Right kidney (tissue), 9 donors: ENCODE measurements at places on chromosomes 3 and 15.

DNA sequence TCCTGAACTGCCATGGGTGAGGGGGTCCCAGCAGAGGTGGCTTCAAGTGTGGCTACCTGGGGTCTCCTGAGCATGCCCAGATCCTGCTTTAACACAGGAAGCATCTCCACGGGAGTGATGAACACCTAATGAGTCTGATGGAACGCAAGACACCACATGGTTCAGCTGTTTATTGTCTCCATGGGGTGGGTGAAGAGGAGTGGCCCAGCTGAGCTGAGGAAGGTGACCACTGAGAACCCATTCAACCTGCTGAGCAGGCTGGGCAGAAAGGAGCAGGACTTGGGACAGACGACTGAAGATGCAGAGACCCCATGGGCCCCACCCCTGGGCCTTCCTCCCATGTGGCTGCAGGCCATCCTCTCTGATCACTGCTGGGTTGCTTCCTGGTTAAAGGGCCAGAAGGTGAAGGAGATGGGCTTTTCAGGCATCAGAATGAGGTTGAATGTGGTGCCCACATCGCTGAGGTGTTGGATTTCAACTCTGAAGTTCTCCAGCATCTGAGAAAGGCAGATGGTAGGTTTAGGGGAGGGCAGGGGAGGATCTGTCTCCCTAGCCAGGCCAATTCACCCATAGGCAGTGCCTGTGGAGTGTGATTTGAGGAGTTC lies 29.7 kb downstream of the CYP11A1 start:
- no peak for DNase-seq

GRCh38 chr3:56054844-56055243 lies 413.4 kb downstream of the ERC2 start:
- DNase-seq, result no peak

DNA sequence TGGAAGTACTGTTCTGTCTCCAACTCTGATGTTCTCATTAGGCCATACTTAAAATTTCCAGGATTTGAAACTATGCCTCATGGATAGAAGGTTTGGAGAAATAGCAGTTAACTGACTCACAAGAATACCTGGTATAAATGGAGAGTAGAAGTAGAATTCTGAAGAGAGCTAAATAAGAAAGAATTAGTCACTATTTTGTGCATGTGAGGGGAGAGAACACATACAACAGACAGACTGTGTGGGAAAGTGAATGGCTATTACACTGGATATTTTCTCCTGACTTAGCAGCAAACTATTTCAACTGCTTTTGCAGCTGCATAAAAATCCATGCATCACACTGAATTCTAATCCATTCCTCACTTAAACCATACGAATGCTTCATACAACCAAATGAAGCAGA lies 71.3 kb downstream of the C3orf70 start:
- no peak for DNase-seq

DNA sequence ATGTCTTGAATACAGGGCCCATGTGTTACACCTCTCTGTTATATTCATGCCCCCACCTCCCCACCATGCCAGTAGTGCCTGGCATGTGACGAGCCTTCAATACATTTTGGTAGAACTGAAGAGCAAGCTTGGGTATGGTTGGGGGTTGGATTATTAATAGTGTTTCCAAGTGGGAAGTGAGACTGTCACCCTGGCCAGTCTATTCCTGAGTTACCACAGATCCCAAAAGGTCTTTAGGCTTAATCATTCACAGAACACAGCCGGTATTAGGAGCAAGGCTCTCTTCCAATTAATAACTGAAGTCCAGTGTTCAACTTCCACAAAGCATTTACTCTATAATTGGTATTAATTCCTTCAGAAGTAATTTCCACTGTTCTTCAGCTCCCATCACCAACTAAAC lies 231.9 kb upstream of the LRTM1 start:
- no peak for DNase-seq

- no peak for DNase-seq
Observed at GRCh38 chr3:82957696-82958095, 1196.3 kb upstream of the GBE1 start.

- no peak for DNase-seq
Observed at GRCh38 chr3:117632191-117632590, 922.6 kb downstream of the TUSC7 start.

DNA sequence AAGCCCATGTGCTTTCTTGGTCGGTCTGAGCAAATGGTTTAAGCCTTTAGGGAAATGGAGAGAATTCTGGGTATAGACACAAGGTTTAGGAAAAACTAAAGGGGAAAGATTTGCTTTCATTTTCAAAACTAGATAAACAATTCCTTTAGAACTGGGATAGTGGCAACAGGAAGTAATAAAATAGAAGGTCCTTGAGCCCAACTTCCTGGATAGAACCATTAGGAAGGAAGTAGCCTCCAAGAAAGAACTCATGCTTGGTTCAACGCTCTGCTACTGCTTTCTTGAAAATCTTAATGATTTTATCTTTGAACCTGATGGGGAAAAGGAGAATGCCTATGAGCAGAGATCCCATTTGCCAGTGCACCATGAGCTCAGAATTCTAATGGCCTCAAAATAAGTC lies 147.0 kb upstream of the THRB start:
- no peak for DNase-seq

GRCh38 chr3:155807823-155808222 lies 1.7 kb upstream of the C3orf33 start:
- no peak for DNase-seq

DNA sequence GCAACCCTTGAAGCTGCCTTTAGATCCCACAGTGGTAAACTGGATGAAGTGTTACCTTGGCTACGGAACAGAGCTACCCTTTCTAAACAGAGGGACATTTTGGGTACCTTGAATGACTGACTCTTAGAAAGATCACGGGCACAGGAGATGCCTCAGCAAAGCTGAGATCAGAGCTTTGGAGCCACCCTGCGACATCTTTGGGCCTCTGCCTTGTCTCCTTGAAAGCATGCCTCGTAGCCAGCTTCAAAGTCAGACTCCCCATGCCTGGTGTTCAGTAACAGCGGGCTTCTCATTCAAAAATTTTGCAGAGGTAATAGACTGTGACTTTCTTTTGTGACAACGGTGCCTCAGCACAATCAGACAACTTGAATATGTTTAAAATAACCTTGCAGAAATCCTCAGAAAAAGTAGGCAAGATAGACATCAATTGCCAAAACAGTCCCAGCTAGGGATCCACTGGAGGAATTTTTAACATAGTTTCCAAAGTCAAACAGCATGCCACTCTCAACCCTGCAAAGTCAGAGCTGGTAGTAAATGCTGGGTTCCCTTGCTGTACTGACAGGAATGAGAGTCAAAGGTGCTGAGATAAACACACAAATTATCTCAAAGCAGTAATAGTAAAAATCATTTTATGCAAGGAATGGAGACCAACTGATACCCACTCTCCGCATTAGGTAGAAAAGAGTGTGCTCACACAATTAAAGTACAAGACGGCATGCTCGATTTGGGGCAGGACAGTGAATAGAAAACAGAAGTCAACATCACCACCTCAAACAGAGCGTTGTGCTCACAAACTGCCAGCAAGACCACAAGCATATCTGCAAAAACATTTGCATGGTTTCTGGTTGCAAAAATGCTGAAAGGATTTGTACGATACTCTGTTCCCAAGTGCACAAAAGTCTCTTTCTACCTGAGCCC lies 82.1 kb downstream of the MYO1E start:
- no peak for DNase-seq

- no peak for DNase-seq
Observed at GRCh38 chr3:42055291-42055690, 35.9 kb upstream of the TRAK1 start.

- no peak for DNase-seq
Observed at GRCh38 chr3:46289966-46290365, 47.7 kb downstream of the CCR3 start.

DNA sequence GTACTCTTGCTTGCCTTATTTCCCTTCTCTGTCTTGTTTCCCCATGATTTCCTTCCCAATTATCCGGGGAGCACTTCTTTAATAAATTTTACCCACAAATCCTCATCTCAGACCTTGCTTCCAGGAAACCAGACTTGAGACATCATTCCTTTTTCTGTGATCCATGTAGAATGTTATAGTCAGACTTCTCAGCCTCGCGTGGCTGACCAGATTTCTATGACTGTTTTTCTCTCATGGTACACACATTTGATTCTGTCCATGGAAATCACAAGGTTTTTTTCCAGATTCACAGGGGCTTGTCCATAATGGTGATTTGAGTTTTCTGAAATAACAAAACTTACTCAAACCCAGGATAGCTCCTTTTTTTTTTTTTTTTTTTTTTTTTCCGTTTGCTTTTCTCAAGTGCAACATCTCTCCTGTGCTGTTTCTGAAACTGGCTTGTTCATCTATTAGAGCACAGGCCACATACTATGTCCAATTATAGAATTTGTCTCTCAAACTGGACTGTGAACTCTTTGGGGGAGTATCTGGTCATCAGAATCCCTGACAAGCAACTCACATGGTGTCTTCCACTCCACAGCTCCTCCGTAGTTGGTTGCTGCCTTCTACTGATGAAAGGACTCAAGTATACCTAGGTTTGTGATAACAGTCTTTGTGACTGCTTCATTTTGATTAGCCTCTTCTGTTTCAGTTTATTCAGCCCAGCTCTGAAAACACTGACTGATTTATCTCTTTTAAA lies 50.8 kb downstream of the RBMS3 start:
- no peak for DNase-seq

DNA sequence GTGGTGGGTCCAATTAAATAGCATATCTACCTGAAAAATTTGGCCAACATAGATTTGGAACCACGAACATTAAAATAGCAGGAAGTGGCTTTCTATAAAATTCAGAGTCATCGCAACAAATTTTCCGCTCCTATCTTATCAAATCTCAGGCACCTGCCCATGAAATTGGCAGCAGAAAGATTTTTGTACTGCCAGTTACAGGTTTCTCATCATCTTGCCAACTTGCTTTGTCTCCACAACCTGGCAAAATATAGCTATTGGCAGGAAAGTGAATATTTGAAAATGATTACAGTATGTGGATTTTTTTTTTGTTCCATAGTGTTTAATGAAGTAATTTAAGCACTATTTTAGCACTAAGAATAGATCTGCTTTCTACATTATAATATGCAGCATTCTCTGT lies 161.6 kb upstream of the LRRC3B start:
- DNase-seq, result no peak

DNA sequence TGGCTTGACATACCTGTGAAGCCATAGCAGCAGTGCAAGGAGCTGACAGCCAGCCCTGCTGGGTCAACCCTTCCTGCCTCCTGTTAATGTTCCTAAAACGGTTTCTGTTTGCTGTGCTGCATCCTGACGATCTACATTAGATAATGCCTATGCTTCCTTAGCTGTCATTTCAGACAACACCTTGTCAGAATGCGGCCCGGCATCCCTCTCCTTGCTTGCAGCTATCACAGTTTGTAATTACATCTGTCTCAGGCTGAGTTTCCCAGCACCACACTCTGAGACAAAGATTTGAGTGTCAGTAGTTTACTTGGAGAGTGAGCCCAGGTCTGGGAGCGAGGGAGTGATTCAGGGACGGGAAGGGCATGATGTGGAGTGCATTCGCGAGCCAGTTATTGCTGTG lies 9.0 kb downstream of the TRH start:
- DNase-seq, result no peak

GRCh38 chr15:101480613-101481380 lies 8.7 kb downstream of the PCSK6 start:
- no peak for DNase-seq

GRCh38 chr15:70172124-70172523 lies 74.4 kb upstream of the TLE3 start:
- no peak for DNase-seq
